ENCODE measurements at places on chromosomes 4 and X. TPM values are rescaled to one million over a fixed set of nuclear protein-coding genes. Genes with fewer than 3 reads are reported as not detected.

- no peak overlapping the region for H3K4me3 ChIP-seq
- no peak overlapping the region for H3K27ac ChIP-seq
- no peaks in the 10 kb centered on the region for H3K4me1 ChIP-seq
- H3K27me3 ChIP-seq = no peaks in the 10 kb centered on the region
Observed at GRCh38 chr4:117996891-117997290, 37.4 kb upstream of the NDST3 start.

- no peak for DNase-seq
- no peak overlapping the region for H3K4me3 ChIP-seq
- H3K27me3 ChIP-seq = no peaks in the 10 kb centered on the region
Observed at GRCh38 chr4:85489273-85489981, 14.5 kb downstream of the ARHGAP24 start.

DNA sequence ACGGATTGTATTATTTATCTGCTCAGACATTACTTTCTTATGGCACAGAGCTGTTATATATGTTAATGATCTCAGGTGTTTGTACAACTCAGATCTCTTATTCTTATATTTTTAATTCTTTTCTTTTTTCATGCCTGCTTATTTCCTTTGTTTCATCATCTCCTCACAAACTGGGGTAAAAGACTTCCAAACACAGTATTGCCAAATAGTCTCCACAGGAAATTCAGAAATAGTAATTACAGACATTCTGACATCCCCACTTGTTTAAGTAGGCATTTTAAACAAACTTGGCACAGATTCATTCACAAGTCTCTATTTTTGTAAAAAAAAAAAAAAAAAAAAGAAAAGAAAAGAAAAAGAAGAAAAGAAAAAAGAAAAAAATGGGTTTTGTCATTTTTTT, 129.7 kb upstream of the USP38 start:
- no peaks in the 10 kb centered on the region for H3K36me3 ChIP-seq
- H3K4me3 ChIP-seq = no peak overlapping the region
- H3K27me3 ChIP-seq = no peaks in the 10 kb centered on the region
- H3K27ac ChIP-seq = no peak overlapping the region
- H3K4me1 ChIP-seq = no peaks in the 10 kb centered on the region

DNA sequence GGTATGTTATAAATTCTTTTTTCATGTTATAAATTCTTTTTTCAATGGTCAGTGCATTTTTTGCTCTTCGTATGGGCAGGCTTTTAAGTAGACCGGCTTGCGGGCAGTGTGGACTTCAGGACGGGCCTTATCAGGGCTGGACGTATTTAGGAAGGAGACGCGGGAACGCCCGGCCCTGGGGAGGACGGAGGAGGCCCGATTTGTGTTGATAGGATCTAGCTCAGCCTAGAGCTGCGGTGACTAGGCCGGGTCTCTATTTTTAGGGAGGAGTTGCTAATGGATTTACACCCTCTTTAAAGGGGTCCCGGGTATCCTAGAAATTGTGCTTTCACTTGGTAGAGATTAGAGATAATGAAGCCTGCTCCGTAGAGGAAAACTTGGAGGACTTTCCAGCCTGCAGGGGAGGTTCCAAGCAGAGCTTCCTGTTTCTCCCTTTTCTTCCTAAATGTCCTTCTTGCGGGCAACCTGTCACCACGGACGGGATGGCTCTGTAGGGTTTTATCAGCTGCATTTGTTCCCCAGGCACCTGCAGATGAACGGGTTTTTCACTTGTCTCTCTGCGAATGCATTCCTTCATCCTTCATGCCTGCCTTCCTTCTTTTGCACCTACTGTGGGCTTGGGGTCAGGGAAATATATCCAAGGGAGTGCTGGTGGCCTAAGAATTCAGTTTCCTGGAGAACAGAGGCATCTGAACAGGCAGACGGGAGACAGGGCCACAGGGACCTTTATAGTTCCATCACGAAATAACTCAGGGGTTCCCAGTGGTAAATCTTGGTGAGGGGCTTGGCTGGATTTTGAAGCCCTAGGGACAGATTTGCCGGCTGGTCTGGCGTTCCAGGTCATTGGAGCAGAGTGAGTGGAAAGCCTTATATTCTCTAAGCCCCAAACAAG, 1.4 kb downstream of the CD99 start:
- H3K27ac ChIP-seq = peak overlapping the region; percentile 92
- H3K4me3 ChIP-seq = peak overlapping the region; percentile 94
- DNase-seq = peak; percentile 48

- no peak overlapping the region for H3K27ac ChIP-seq
- no peaks in the 10 kb centered on the region for H3K36me3 ChIP-seq
- no peak overlapping the region for H3K4me3 ChIP-seq
- no peaks in the 10 kb centered on the region for H3K27me3 ChIP-seq
- no peak for DNase-seq
Observed at GRCh38 chr4:170243662-170244288, 154.0 kb upstream of the AADAT start.

CDS1 gene
- total RNA-seq = 0.33 TPM

ERCC6L gene
- total RNA-seq = 9.0 TPM

All from activated CD4-positive, alpha-beta memory T cell treated with anti-CD3 and anti-CD28 coated beads, Interleukin-2, amount 10 ng/mL, durations not matched to agents 7 days and 5 days (primary cell).